ENCODE measurements at places on chromosomes 16 and 17.

- DNase-seq, result peak; percentile 70
Observed at GRCh38 chr17:40480501-40481003, 20.9 kb downstream of the TNS4 start.

DNA sequence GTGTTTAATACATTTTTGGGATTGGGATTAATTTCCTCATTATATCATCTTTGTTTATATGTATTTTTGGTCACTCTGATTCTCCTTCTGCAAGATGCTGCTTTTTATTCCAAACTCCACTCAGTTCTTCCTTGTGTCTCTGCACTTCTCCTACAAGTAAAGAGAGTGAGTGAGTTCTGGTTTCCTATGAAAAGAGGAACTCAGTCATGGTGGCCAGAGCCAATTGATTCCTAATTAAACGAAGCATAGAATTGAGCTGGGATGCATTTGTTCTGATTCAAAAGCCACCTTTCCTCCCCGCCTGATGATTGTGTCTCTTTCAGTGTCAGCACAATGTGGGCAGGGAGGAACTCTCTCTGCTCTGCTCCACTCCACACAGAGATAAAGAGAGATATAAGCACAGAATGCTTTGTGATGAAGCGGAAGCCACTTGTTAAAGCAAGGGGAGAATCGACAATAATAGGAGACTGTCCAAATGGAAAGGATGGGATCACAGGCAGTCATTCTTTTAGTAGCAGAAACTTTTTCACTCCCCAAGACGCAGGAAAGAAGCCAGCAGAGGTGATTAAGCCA, 121.3 kb upstream of the GOT2 start:
- no peak for DNase-seq

GRCh38 chr16:13944816-13945215, 24.9 kb downstream of the ERCC4 start:
- DNase-seq, result no peak

DNA sequence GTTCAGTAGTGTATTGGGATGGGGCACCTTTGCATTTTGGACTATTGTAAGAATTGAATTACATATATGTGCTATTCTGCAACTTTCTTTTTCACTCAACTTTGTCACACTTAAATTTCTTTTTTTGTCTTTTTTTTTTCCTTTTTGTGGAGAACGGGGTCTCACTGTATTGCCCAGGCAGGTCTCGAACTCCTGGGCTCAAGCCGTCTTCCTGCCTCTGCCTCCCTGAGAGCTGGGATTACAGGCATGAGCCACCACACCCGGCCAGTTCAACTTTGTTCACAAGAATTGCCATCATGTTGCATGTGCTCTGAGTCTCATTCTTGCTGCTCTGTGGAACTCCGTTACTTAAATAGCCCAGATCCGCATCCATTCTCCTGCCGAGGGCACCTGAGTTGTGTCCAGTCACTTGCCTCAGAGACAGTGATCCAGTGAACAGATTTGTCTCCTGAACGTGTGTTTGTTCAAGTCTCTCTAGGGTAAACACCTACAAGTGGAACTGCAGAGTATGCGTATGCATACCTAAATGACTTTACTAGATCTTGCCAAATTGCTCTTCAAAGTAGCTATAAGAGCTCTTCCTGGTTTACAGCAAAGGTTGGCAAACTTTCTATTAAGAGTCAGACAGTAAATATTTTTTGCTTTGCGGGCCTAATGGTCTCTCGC, 3.4 kb upstream of the SLC38A10 start:
- DNase-seq, result no peak

DNA sequence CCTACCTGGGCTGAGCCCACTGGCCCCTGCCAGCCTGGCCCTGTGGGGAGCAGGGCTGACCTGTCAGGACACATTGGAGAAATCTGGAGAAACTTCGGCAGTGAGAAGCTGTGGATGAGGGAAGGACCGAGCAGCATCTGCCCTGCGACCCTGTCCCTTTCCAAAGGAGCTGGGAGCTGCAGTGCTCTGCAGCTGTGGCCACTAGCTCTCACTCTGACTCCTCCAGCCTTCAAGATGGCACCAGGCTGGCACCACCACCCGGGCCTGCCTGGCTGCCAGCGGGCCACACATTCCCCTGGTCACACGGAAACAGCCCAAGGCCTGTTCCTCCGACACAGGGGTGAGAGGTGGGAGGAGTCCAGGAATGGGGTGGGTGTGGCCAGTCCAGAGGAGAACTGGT, 30.1 kb downstream of the CD300LG start:
- no peak for DNase-seq

- DNase-seq, result peak; percentile 15
Observed at GRCh38 chr16:27748868-27749546, 199.1 kb downstream of the KATNIP start.
